ENCODE measurements at places on chromosomes 3 and 15. TPM values are rescaled to one million over a fixed set of nuclear protein-coding genes. Genes with fewer than 3 reads are reported as not detected.

ADAMTS7 gene
- not detected for total RNA-seq

LRTM1 gene
- not detected for total RNA-seq

ATP13A5 gene
- not detected for total RNA-seq

FAM3D gene
- total RNA-seq: not detected

NUP210 gene
- 125 TPM for total RNA-seq

KBTBD13 gene
- total RNA-seq: not detected

SLC25A36 gene
- total RNA-seq: 104 TPM

DPPA4 gene
- 1.0 TPM for total RNA-seq

C3orf52 gene
- 0.59 TPM for total RNA-seq

RBPMS2 gene
- 0.37 TPM for total RNA-seq

GOLGA8Q gene
- total RNA-seq: 0.52 TPM

GLCE gene
- total RNA-seq: 12.7 TPM

TEX55 gene
- not detected for total RNA-seq

Data from CD4-positive, CD25-positive, alpha-beta regulatory T cell (primary cell).